ENCODE measurements at places on chromosomes 1 and 21.

DNA sequence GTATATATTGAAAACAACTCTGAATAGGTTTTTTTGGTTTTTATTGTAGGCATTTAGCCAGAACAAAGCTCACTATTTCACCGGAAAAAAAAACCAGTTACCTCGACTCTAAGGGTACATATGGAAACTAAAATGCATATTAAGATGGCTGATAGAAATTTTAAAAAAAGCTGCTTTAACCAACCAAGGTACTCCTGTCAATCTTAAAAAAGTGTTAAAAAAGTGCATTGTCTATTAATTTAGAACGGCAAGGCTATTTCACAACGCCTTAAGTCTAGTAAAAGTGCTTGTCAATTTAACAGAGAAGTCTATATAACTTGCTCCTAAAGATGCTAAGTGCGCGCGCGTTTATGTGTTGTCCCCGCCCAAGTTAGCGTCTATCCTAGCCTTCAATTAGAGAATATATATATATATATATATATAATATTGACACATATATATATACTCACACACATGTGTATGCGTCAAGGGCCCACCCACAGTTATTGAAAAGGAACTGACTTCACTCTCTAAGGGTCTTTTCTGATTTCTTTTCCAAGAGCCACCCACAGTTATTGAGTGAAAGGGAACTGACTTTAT is 934 bp downstream of the ASPM start:
- DNase-seq = no peak

- DNase-seq = no peak
Measured at GRCh38 chr1:1264868-1265272, 8.8 kb downstream of the UBE2J2 start.

DNA sequence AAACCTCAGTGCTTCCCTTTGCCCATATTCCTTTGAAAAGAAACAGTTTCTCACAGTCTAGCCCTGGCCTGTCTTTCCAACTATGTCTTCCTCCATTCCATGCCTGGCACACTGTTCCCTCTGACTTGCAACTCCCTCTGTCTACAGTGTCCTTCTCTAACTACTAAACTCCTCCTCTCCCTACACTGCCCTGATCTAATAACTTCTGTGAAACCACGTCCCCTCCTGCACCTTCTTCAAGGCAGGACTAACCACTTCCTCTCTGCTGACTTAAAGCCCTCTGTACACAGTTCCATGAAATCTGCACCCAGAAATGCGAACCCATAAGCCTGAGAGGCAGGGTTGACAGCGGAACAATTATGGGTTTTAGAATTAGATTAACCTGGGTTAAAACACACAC is 62.2 kb upstream of the ATP1B1 start:
- DNase-seq = no peak

DNA sequence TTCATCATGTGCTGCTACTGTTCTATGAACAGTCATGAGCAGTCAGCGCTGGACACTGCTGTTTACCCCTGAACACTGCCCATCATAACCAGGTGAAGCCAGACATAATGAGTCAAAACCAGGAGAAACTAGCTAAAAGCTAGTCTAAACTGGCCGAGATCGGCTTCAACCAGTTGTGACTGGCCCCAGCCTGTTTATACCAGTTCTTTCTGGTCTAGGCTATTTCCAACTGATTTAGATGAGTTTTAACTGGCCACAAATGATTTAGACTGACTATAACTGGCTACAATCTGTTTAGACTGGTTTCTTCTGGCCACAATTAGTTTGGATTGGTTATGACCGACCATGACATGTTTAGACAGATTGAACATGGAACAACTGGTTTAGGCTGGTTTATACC is 348.3 kb upstream of the CAMK1G start:
- DNase-seq = no peak

GRCh38 chr1:156213644-156213966 is 798 bp downstream of the PMF1 start:
- no peak for DNase-seq

DNA sequence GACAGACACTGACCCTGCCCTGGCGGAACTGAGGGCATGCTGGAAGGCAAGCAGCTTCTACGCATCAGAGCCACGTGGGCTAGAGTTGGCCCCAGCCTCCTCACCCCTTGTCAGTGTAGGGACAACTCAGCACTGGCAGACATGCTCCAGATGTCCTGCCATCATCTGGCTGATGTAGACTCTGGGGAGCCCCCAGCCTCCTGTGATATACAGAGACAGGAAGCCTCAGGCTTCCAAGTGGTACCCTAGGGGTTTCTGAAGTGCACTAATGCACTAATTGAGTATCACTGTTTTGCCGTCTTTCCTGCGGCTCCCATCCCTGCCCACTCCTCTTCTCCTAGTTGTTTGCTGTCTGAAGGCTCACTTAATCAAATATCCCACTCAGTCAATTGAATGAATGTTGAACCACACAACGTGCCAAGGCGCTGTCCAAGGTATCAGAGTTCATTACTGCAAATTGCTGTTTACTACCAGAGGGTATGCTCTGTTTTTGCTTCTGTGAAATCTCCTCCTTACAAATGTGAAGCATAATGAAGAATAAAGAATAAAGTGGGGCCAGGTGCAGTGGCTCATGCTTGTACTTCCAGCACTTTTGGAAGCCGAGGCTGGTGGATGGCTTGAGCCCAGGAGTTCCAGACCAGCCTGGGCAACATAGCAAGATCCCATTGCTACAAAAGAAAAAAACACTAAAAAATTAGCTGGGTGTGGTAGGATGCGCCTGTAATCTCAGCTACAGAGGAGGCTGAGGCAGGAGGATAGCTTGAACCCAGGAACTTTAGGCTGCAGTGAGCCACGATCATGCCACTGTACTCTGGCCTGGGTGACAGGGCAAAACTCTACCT is 76.4 kb upstream of the ZBTB18 start:
- peak; percentile 4 for DNase-seq

DNA sequence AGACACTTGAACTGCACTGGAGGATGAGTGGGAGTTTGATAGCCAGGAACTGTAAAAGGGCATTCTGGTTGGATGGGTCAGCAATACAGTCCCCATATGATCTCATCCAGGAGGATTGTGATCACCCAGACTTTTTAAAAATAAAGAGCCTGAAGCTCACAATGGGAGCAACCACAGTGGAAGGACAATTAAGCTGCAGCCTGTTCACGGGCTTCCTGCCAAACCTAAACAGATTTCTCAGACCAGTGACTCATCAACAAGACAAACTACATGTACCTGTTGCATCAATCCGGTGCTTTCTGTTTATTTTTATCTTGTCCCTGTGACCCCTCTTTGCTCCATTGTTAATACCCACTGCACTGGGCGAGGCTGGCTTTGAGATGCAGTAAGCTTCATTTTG is 52.3 kb downstream of the PAPPA2 start:
- no peak for DNase-seq

- DNase-seq = no peak
Measured at GRCh38 chr1:94324178-94324544, 86.8 kb upstream of the ARHGAP29 start.

DNA sequence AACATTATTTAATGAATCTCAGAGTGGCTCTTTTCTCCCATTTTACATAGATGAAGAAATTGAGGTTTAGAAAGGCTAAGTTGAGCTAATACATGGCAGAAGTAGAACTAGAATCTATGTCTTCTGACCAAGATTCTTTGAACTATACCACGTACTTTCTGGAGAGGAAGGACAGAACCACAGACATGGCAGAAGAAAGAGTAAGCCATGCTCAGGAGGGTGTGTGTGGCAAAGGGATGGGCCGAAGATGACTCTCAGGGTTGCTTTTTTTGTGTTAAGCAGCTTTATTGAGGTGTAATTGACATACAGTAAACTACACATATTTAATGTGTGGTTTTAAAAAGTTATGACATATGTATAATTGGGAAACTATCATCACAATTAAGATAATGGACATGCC is 69.5 kb downstream of the PEX14 start:
- DNase-seq = no peak

- no peak for DNase-seq
Measured at GRCh38 chr1:182391028-182391361, 595 bp downstream of the GLUL start.

- no peak for DNase-seq
Measured at GRCh38 chr1:115648717-115649691, 7.2 kb downstream of the VANGL1 start.

DNA sequence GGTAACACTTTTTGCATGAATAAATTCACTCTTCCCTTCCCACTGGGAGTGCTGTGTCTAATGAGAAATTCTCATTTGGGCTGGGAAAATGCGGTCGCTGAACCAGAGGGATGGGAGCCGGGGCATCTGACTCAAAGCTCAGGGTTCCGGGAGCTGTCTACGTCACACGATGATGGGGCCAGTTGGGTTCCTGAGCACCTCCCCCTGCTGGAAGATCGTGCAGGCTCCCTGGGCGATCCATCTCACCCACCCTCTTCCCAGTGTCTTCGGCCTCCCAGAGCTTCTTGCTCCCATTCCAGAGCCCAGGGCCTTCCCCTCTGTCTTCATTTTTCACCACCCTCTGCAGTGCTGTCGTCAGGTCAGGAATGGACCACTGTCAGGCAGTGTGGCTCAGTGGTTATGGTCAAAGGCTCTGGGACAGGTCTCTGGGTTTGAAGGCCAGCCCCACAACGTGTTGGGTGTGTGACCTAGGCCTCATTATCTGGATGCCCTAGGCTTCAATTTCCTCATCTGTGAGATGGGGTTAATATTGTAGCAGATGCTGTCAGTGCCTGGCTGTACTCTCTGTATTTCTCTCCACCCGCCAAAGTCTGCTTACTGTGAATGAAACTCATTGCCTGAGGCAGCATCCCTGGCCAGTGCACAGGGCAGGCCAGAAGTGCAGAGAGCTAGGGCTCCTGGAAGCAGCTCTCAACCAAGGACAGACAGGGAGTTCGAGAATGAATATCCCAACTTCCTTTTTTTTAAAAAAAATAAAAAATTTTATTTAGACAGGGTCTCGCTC is 31.8 kb downstream of the IGSF21 start:
- DNase-seq = no peak

GRCh38 chr1:227399152-227399730 is 80.9 kb upstream of the CDC42BPA start:
- no peak for DNase-seq

DNA sequence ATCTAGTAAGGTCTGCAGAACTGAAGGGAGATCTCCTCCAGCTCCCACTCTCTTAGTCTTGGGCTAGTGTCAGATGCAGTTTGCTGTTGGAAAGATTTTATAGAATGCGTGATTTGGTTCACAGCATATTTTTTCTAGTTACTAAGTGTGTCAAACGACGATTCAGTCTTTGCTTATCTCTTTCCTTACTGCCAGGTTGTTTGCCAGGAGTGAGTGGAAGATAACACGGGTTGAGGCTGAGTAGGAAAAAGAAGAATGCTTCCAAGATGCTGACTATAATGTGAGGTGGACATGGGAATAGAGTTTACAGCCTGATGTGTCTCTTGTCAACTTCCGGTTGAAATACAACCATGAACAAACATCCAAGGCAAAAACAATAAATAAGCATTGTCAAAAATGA is 141.4 kb downstream of the GDAP2 start:
- no peak for DNase-seq

DNA sequence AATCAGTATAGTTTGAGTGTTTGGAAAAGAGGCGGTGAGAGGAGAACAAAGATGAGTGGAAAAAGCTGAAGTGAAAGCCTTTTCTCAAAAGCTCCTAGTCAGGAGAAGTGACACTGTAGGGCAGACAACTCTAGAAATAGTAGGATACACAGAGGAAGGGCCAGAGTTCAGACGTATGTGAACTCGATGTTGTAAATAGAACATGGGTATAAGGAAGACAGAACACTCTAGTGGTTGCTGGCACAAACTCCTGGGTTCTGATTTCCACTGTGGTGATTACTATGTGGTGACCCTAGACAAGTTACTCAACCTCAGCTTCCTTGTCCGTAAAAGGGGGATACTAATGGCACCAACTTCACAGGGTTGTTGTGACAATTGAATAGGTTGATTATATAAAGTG is 30.2 kb upstream of the MGST3 start:
- DNase-seq = no peak

- DNase-seq = no peak
Measured at GRCh38 chr1:49197081-49197480, 420.4 kb upstream of the BEND5 start.

DNA sequence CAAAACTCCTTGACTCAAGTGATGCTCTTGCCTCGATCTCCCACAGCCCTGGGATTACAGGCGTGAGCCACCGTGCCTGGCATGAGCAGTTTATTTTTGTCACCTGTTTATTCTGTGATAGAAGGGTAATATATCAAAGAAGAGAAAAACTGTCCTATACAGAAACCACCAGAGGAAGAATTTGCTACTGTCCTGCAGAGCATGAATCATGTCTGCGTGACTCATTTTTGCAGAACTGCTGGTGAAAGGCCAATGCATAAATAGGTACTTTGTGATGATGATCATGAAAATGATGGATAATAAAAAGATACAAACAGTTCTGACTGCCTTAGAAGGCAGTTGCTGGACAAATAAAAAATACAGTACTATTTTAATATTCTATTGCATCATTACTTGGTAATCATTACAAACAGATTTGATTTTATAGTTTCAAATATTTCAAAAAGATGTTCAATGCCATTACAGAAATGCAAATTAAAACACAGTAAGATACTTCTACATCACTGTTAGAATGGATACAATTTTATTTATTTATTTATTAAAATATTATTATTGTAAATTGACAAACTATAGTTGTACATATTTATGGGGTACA is 26.5 kb downstream of the RIPPLY3 start:
- no peak for DNase-seq

DNA sequence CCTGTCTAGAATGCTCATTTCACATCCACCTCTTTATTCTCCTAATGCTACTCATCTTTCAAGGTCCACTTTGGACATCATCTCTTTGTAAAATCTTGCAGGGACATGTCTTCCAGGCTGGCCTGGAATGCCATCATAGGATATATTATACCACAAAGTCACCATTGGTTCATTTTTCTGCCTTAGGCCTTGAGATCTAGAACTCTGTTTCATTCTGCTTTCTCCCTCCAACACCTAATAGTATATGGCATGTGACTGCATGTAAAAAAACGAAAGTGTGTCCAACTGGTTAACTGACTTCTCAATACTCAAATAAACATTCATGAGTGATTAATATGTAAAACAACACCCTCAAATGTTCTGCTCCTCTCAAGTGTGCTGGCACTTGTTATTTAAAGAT is 84.1 kb downstream of the RGS2 start:
- no peak for DNase-seq

- DNase-seq = no peak
Measured at GRCh38 chr1:11691302-11691914, at the start of gene DRAXIN. Gene DRAXIN, plus strand, starts transcription at chr1:11691710. Its CDS starts 14,549 bp downstream, at chr1:11706259.

GRCh38 chr1:78617615-78618026 is 2.6 kb upstream of the IFI44L start:
- DNase-seq = peak; percentile 80

- no peak for DNase-seq
Measured at GRCh38 chr1:29385966-29386365, 149.6 kb downstream of the PTPRU start.

GRCh38 chr21:41048623-41049022 is 119.3 kb upstream of the BACE2 start:
- DNase-seq = no peak

GRCh38 chr21:45550522-45551210 is 8.4 kb upstream of the SLC19A1 start:
- no peak for DNase-seq

Data from hindlimb muscle (tissue), 1 donor.